B cell (primary cell): ENCODE measurements at places on chromosomes 6 and 20. TPM values are rescaled to one million over a fixed set of nuclear protein-coding genes. Genes with fewer than 3 reads are reported as not detected.

DNA sequence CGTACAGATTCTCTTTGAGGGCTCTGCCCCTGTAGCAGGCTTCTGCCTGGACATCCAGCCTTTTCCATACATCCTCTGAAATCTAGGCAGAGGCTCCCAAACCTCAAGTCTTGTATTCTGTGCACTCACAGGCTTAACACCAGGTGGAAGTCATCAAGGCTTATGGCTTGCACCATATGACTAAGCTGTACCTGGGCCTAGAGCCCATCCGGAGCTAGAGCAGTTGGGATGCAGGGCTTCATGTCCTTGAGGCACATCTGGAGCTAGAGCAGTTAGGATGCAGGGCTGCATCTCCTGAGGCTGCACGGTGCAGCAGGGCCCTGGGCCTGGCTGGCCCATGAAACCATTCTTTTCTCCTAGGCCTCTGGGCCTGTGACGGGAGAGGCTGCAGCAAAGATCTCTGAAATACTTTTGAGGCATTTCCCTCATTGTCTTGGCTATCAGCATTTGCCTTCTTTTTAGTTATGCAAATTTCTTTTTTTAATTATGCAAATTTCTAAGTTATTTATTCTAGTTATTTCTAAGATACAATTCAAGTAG is 98.7 kb downstream of the CD24 start:
- H3K4me3 ChIP-seq = no peak overlapping the region
- H3K4me1 ChIP-seq = no peaks in the 10 kb centered on the region
- no peak for DNase-seq
- no peak overlapping the region for H3K27ac ChIP-seq
- H3K36me3 ChIP-seq = no peaks in the 10 kb centered on the region

- H3K27me3 ChIP-seq = no peaks in the 10 kb centered on the region
- no peak for DNase-seq
- no peak overlapping the region for H3K27ac ChIP-seq
- H3K36me3 ChIP-seq = no peaks in the 10 kb centered on the region
- peaks cover 10% of the 10 kb centered on the region for H3K4me1 ChIP-seq
These were observed 72.2 kb upstream of the NAA20 start for GRCh38 chr20:19944772-19945459.

- H3K27me3 ChIP-seq = no peaks in the 10 kb centered on the region
- peaks cover 12% of the 10 kb centered on the region for H3K4me1 ChIP-seq
- H3K27ac ChIP-seq = no peak overlapping the region
- no peak for DNase-seq
- H3K4me3 ChIP-seq = no peak overlapping the region
- peaks cover 60% of the 10 kb centered on the region for H3K36me3 ChIP-seq
These were observed 19.0 kb downstream of the TBC1D20 start for GRCh38 chr20:443223-443775.

The PAX1 gene
- total RNA-seq = not detected in 2 replicates

The CGA gene
- not detected in 2 replicates for total RNA-seq

DNA sequence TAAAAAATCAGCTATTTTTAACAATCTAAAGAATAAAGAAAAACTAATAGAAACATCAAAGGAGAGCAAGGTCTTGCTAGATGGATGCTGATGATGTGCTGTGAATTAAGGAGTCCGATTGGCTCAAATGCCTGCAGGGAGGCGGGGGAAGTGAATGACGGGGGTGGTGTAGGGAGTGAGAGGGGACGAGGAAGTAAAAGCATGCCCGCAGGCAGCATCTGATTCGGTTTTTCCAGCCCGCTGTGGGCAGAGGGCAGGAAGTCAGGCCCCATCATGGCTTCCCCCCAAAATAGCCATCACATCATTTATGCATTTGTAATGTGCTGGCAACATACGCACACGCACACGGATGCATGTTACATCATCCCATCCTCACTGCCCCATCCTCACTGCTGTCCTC is 10.3 kb downstream of the RSPO4 start:
- H3K36me3 ChIP-seq = no peaks in the 10 kb centered on the region
- no peak overlapping the region for H3K27ac ChIP-seq
- no peaks in the 10 kb centered on the region for H3K27me3 ChIP-seq
- H3K4me1 ChIP-seq = no peaks in the 10 kb centered on the region
- no peak for DNase-seq
- no peak overlapping the region for H3K4me3 ChIP-seq

- H3K27ac ChIP-seq = no peak overlapping the region
- H3K36me3 ChIP-seq = no peaks in the 10 kb centered on the region
- DNase-seq = no peak
- no peaks in the 10 kb centered on the region for H3K27me3 ChIP-seq
- no peak overlapping the region for H3K4me3 ChIP-seq
These were observed 96.8 kb upstream of the MLIP start for GRCh38 chr6:54014440-54014839.

DNA sequence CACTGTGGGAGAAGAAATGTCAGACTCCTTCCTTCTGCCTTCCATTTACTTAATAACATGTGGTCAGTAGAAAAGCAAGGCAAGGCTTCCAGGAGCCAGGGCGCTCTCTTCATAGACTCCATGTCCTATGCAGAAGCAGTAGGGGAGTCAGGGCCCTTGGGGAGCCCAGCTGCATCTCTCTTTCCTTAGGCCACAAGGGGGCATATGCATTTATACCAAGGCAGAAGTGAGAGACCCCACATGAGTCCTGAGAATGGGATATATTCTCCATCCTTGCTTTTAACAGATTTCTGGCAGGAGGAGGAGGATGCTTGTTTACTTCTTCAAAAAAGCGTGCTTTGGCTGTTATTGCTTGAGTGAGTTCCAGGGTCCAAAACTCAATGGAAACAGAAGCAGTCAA is 198.5 kb downstream of the HIVEP2 start:
- no peak overlapping the region for H3K4me3 ChIP-seq
- no peaks in the 10 kb centered on the region for H3K36me3 ChIP-seq
- H3K27ac ChIP-seq = no peak overlapping the region
- H3K27me3 ChIP-seq = no peaks in the 10 kb centered on the region
